ENCODE measurements at places on chromosomes 1 and 21.

DNA sequence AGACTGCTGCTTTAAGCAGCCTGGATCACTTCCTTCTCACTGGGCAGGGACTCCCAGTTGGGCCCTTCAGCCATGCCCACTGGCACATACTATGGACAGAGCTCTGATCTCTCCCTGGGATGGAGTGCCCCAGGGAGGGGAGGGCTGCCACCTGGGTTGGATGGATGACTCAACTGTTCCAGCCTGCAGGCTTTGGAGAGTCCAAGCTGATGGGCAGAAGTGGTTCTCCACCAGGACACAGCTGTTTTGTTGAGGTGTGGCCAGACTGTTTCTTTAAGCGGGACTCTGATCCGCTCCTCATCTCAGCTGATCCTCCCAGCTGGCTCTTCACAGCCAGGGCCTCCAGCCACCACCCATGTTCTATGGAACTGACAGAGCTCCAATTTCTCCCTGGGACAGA is 166.9 kb downstream of the MAGI3 start:
- no peak for DNase-seq

- no peak for DNase-seq
Measured at GRCh38 chr21:26659182-26659581, 86.1 kb upstream of the CYYR1 start.

- DNase-seq: no peak
Measured at GRCh38 chr1:205074513-205074912, 9.7 kb downstream of the TMEM81 start.

- no peak for DNase-seq
Measured at GRCh38 chr1:210754878-210755665, 378.9 kb downstream of the KCNH1 start.

GRCh38 chr1:225595974-225596551 is 56.9 kb downstream of the ENAH start:
- DNase-seq: peak; percentile 4

- DNase-seq: no peak
Measured at GRCh38 chr1:31095298-31095981, 29.9 kb upstream of the PUM1 start.

- no peak for DNase-seq
Measured at GRCh38 chr1:165355977-165356811, at the start of gene LMX1A. LMX1A (minus strand) TSS chr1:165356715; CDS start chr1:165355559, 1,156 bp downstream.

- no peak for DNase-seq
Measured at GRCh38 chr1:9068981-9069325, 482 bp downstream of the SLC2A5 start.

GRCh38 chr1:61226791-61227567 is 144.6 kb downstream of the NFIA start:
- DNase-seq: no peak

DNA sequence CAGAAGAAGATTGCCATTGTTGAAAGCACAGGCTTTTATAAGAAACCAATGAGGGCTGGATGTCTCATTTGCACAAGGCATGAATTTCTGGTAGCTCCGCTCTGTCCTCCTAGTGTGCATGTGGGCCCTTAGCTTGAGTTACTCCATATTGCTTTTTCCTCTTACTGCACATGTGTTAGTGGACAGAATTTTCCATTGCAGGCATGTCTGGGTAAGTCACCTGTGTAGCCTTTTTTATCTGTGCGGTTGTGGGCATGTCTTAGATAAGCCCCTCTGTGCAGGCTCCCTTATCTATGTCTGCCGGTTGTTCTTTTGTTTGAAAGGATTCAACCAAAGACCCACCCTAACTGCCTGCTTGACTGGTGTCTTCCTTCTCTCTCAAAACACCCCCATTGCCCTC is 7.2 kb upstream of the CLCA1 start:
- DNase-seq: no peak

DNA sequence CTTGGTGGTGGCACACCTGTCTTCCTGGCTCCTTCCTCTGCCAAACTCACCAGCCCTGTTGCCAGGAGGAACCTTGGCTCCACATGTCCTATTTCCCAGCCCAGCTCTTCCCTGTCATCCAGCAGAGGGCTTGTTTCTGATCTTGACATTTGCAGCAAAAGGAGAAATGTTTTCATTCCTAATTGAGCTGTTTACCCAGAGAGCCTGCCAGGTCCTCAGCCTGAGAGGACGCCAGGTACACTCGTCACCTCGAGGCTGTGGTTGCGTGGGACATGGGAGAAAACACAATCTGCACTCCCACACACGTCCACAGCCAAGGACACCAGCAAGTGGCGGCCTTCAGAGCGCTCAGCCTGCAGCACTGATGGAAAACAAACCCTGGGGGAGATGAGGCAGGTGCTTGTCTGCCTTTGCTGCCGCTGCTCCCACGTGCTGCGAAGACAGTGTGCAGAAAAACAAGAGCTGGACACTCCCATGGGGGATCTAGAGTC is 132.8 kb upstream of the CD34 start:
- no peak for DNase-seq

DNA sequence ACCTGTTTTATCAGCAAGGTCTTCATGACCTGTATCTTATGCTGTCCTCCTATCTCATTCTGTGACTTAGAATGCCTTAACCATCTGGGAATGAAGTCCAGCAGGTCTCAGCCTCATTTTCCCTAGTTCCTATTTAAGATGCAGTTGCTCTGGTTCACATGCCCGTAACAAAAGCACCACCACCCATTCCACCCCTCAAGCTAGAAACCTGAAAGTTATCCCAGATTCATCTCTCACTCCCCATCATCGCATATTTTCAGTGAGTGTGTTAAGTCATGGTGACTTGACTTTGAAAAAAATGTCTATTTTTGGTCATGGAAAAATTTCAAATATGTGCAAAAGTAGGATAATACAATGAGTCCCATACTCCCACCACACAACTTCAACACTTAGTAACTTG is 11.7 kb downstream of the HMGN2 start:
- DNase-seq: no peak

GRCh38 chr21:28580585-28580984 is 412.1 kb downstream of the LTN1 start:
- no peak for DNase-seq

GRCh38 chr1:156502391-156502893 is 1.9 kb upstream of the MEF2D start:
- no peak for DNase-seq

DNA sequence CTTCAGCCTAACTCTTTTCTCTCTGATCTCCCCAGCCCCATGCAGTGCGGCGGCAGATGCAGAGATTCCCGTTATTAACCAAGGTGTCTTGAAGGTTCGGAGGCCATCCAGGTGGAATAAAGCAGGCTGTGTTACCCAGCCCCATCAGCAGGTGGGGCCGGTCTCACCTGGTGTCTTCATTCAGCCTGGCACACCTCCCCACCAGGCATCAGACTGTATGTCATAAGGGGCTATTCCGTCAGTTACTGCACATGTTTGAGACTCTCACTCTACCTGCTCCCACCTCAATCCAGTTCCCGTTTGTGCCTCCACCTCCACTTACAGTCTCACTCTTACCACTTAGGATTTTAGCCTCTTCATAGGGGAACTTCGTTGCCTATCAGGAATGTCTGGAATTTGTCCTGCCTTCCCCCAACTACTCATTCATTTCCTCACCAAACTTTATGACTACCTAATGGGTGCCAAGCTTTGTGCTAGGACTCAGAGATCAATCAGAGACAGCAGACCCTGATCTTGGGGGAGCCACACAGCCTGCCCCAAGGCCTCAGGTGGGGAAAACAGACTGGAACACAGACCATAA is 170.2 kb downstream of the PLPP3 start:
- no peak for DNase-seq

DNA sequence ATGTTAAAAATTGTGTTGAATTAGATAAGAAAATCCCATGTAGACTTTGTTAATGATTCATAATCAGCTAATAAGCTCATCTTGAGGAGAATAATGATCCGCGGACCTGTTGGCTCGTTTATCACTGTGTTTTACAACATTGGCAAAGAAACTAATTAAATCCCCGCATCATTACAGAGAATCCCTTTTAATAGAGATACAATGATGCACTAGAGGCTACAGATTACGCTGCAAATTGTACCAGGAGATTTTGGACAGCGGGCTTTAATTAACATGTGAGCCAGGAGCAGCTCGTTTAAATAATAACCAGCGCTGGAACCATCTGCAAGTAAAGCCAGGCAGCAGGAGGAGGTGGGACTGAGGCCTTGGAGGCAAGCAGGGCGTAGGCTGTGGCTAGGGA is 280.3 kb upstream of the POU3F1 start:
- no peak for DNase-seq

DNA sequence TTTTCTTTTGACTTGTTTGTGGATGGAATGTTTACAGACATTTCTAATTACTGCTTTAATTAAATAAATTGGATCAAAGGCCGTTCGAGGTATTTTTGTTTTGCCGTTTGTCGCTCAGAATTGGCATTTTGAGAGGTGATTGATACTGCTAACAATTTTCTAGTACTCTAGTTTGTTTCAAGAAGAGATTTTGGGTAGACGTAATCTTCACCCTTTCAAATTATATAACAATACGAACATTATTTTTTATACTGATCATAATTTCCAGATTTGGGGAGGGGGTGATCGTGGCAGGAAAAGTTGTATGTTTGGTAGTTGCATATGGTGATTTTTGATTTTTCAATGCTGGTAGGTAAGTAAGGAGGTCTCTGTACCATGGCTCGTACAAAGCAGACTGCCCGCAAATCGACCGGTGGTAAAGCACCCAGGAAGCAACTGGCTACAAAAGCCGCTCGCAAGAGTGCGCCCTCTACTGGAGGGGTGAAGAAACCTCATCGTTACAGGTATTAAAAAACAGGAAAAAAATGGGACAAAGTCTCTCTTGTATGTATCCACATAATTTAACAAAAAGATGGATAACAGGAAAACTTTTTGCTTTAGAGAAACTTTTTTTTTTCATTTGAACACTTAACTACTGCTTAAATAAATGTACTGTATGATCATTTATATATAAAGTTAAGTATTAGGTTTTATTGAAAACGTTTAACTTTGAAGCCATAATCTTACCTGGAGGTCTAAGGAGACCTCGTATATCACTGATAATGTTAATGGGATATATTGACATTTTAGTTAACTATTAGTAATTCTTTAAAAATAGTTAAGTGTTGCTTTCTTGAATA is 1.7 kb downstream of the H3-3A start:
- peak; percentile 50 for DNase-seq

DNA sequence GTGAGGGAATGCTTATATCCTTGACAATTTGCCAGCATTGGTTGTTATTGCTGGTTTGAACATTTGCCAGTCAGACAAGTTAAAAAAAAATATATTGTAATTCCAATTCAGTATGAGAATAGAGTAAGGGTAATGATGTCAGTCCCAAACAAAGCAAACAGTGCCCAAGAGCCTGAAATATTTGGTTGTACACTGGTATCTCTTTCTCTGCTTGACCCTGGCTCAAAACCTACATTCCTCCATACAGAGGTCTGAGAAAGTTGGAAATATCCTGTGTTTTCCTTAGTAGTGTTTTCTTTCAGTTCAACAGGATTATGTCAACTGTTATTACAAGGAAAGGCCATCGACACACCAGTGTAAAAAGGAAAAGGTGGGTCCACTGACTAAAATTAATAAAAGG is 145.6 kb downstream of the MRPL39 start:
- no peak for DNase-seq

DNA sequence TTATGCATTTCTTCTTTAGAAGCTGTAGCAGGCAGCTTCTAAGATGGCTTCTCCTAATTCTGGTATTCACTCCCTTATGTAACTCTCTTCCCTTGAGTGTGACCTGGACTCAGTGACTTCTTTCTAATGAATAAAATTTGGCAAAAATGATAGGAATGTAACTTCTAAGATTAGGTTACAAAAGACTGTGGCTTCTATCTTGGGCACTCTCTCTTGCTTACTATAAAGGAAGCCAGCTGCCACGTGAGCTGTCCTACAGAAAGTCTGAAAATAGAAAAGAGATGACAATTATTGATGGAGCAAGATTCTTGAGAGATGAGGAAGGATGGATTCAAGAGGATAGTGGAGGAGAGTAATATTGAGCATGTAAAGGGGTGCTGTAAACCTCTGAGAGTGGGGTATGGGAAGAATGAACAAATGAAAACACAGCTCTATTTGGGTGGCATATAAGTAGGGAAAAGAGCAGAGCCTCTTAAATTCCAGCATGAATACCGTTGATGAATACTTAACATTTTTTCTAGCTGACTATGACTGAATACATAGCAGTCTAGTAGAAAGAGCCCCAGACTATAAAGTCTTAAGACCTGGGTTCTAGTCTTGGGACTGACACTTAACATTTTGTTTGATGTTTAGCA is 5.5 kb downstream of the TSEN15 start:
- no peak for DNase-seq

DNA sequence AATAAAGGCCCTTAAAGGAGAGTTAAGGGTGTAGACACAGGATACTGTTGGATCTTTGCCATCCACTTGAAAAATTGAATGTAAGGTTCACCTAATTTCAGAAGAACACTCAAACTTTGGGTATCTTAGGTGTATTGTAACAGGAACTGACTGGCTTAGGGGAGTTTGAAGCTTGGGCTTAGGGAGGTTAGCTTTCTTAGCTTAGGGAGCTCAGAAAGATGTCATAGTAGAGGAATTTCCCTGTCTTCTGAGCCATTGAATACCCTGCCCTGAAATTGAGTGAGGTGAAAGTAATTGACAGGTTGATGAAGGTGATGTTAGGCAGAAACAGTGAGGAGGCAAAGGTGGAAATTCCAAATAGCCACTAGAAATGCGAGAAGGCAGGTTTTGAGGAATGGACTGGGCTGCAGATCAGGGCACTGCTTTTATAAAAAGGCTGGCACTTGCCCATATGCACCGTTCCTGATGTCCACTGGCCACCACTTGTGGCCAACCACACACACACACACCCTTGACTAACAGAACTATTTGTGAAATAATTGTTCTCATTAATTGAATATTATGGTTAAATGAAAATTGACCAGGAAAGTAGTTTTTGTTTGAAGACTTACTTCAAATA is 16.5 kb downstream of the BACH1 start:
- DNase-seq: no peak

DNA sequence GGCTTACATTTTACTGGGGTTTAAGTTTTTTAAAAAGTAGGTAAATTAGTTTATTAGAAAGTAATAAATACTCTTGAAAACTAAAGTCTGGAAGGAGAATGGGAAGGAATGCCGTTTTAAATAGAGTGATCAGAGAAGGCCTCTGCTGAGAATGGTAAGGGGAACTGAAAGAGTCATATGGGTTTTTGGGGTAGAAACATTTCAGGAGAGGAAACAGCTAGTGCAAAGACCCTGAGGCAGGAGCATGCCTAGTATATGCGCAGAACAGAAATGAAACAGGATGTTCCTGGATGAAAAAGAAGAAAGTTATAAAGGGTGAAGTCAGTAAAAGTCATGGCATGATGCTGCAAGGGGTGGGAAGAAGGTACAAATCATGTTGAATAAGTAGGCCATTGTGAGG is 38.9 kb downstream of the ZC3H11B start:
- peak; percentile 77 for DNase-seq
